ENCODE measurements at places on chromosomes 3 and 15.

GRCh38 chr3:4741404-4742307 is 237.6 kb upstream of the BHLHE40 start:
- no peak for DNase-seq

- no peak for DNase-seq
Measured at GRCh38 chr3:188176476-188176875, 22.5 kb downstream of the LPP start.

DNA sequence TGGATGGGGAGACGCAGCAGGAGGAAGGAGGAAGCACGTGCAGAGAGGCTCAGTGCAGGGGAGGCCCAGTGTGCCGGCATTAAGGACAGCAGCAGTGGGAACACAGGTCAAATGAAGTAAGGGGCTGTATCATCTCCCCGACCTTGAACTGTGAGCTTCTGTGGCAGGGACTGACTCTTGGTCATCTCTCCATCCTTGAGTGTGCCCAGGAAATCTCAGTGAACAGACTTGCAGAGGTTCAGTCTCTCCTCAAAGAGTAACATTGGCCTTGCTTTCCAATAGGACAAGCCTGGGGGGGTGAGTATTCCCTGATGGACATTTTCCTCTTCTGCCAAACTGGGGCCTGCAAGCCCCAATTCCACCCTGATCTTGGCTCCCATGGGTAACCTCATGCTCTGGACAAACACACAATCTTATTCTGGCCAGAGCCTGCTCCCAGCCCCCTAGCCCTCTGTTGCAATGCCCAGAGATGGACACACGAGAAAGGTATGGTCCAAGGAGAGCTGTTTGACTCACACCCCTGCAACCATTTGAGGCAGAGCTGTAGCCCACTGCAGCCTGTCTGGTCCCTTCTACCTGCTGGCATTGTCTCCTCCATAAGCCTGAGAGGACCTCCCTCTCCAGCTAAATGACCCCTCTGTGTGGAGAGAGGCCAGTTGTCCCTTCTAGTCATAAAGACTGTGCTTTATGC is 50.9 kb downstream of the TLE3 start:
- no peak for DNase-seq

DNA sequence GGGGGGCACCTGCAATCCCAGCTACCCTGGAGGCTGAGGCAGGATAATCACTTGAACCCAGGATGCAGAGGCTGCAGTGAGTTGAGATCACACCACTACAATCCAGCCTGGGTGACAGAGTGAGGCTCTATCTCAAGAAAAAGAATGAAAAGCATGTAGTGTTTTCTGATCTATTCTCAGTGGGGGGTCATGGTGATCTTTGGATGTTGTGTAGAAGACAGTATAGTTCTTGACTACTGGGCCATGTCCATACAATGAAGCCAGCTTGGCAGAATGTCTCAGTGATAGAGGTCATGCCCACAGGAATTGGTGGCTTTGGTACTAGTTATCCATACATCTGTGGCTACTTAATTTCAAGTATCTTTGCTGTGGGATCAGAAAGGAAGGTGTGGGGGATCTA is 26.8 kb upstream of the NANOGP8 start:
- DNase-seq, result no peak

- DNase-seq, result peak; percentile 86
Measured at GRCh38 chr3:42906070-42906847, at the start of gene ZNF662. ZNF662 (plus strand) TSS chr3:42906142; CDS start chr3:42908115, 1,973 bp downstream.

DNA sequence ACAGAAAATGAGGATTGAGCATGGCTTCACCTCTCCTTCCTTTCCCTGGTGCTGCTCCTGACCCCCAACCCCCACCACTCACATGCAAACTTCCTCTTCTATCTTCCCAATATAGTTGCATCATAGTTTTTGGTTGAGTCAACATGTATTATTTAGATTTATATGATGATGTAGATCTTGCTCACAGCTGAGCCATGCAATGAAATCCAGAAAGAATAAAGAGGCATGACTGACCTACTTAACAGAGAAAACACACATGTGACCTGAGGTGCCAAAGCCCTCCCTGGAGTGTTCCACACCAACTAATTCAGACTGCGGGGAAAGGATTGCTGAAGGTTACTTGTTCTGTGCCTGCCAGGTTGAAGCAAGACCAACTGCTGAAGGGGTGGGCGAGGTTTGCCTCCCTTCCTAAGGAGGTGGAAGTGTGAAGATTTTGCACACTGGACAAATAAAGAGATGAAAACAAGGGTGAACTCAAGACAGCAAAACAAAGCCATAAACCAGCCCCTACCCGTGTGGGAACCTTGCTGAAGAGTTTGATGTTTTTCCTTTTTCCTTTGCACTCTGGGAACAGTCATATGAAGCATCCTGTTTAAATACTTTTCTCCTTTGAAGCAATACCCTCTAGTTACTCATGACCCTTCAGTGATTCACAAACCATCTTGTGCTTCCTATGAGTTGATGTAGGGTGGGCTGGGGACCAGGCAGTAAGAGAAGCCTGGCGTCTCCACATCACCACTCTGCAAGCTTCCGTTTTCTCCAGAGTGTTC is 155.2 kb upstream of the UBE2E1 start:
- DNase-seq, result peak; percentile 33

- no peak for DNase-seq
Measured at GRCh38 chr15:31498756-31499155, 172.1 kb downstream of the KLF13 start.

DNA sequence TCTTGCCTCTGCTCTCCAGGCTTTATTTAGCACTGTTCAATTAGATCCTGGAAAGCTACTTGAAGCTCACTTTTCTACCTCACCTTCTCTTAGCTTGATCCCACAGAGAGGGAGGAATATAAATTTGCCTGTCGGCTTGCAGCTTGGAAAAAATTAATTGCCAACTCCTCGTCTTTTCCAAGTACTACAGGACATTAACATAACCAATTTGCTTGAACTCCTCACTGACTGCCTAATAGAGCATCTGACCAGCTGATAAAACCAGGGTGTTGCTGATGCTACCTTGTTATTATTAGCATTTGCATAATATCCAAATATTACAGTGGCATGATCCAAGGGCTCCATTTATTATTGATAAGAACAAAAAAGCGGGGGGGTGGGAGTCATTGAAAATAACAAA is 561.8 kb downstream of the MCTP2 start:
- DNase-seq, result no peak

GRCh38 chr3:18423401-18424212 is 1.5 kb downstream of the SATB1 start:
- DNase-seq, result peak; percentile 77

All from G401 (cell line).